ENCODE measurements at places on chromosomes 1 and 21.

GRCh38 chr1:169959686-169960085 is 66.0 kb upstream of the SCYL3 start:
- no peak for DNase-seq

DNA sequence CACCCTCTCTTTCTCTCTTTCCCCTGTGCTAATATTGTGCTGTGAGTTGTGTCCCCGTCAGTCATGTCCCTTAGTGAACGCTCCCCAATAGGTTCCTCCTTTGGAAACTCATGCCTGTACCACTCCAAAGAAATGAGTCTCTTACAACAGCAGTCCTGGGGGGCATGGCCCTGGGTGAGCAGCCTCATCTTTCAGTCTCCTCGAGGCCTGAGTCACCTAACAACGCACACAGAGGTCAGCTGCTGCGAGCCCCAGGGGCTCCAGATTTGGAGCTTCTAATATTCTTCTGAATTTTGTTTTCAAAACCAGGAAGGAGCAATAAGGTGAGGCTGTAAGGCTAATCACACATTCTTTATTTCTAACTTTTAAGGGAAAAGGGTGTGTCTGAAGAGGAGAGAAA is 30.5 kb upstream of the ZBTB8A start:
- no peak for DNase-seq

DNA sequence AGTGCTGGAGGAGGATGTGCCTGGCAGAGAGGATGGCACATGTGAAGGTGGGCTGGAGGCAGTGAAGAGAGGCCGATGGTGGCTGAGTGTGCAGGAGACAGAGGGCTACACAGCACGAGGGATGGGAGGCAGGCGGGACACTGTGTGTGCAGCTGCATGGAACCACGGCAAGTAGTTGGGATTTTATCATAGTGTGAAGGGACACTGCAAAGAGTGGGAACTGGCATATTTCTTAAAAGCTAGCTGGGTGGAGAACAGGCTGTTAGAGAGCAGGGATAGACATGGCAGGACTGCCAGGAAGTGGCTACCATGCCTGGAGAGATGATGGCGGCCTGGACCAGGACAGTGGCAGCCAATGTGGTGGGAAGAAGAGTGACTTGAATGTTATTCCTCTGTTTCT is 102.4 kb upstream of the TLR5 start:
- no peak for DNase-seq

DNA sequence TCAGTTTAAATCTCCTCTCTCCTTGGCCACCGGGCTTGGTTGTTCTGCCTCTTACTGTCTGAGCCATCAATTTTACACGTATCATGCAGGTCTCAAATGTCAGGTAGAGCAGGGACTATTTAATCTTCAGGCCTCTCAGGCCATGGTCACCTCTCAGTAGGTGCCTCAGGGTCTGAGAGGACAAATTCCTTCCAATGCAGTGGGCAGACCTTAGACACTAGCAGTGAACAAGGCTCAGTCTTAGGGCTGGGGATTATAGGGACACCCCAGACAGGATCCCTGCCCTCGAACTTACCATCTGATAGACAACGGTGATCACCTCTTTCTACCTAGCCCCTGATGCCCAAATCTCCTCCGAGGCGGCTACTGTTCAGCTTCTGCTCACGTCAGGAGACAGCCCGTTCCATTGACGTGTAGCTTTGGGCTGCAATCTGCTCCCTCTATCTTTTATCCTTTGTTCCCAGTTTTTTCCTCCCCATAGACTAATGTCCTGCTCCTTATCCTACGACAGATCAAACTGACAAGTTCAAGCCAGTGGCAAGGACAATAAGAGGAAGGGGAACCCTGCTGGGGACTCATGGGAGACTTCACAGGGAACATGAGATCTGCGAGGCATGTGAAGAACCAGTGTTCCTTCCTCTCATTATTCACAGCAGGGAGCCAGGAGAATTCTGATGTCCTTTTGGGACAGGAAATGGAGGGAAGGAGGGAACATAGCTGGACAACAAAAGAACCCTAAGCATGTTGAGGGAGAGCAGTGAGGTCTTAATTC is 1.4 kb upstream of the MYOG start:
- no peak for DNase-seq

GRCh38 chr1:240803151-240803550 is 191.2 kb upstream of the GREM2 start:
- DNase-seq = peak; percentile 90

GRCh38 chr1:180901076-180901990 is 11.4 kb upstream of the KIAA1614 start:
- DNase-seq = no peak

- no peak for DNase-seq
Observed at GRCh38 chr1:29761159-29761928, 525.0 kb downstream of the PTPRU start.

GRCh38 chr1:90534116-90534515 is 183.0 kb downstream of the BARHL2 start:
- DNase-seq = no peak

- no peak for DNase-seq
Observed at GRCh38 chr21:46008893-46009621, 27.5 kb downstream of the COL6A1 start.

- DNase-seq = no peak
Observed at GRCh38 chr1:81571946-81572345, 228.8 kb upstream of the ADGRL2 start.

GRCh38 chr1:8947127-8947691 is 1.5 kb downstream of the CA6 start:
- DNase-seq = no peak

DNA sequence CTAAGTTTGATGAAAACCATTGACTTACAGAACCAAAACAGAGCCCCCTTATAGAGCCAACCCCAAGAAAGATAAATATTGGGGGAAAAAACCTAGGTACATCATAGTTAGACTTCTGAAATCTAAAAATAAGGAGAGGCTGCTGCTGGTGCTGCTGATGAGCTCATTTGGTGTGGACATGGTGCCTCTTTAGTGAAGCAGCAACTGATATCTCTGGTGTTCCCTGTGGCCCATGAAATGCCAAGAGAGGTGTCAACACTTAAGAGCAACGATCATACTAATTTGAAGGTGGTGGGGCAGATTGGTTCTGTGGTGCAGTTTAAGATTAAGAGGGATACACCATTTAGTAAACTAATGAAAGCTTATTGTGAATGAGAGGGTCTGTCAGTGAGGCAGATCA is 35.9 kb downstream of the ST3GAL3 start:
- DNase-seq = peak; percentile 65

- no peak for DNase-seq
Observed at GRCh38 chr1:77271852-77272580, 9.8 kb upstream of the AK5 start.

DNA sequence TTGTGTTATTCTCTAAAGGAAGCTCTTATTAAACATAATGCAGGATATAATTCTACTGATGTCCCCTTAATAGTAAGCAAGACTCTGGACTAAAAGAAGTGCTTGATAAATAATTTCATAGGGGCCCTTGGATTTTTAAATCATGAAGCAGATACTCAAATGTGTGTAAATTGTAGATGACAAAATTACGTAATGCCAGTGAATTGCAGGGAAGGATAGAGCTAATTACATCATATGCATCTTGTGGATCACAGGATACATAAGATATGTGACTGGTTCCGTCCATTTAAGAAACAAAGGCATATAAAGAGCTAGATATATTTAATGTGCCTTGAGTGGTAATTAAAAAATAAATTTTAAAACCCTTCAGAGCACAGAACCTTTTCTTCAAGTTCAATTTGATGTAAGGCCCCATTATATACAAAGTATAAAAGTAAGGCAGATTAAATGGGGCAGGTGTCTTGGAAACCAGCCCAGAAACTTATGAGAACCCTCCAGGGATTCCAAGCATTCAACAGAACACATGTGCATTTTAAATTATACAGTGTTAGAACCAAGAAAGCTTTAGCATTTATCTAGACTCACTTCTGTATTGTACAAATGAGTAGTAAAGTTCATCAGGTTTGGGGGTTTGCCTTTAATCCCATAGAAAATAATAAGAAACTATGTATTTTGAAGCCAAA is 190.4 kb downstream of the NCAM2 start:
- no peak for DNase-seq

DNA sequence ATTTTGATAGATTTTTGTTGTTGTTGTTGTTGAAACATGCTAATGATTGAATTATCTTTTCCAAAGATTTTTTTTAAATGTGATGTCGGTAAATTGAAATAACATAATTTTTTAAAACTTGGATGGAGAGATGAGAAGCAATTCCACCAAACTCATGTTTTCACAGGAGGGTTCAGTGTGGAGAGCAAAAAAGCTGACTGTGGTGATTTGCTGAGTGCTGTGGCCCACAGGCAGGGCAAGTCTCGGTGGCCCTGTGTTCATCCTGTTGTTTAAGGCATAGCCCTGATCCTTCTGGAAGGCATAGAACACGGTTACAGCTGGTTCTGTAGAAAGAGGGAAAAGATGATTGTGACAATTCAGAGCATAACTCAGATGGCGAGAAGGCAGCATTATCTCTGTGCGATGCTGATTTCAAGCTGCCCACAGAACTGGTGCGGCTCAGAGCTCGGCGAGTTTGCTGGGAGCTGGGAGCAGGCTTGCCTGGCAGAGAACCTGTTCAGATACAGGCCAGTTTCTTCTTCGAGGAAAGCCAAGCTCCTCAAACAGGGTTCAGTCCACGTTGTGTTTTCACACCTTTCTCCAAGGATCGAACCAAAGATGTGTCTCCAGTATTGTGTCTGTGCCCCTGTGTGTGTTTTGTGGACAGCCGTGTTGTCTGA is 127.1 kb downstream of the HUNK start:
- no peak for DNase-seq

GRCh38 chr1:180976191-180976590 is 46.5 kb downstream of the STX6 start:
- DNase-seq = no peak

DNA sequence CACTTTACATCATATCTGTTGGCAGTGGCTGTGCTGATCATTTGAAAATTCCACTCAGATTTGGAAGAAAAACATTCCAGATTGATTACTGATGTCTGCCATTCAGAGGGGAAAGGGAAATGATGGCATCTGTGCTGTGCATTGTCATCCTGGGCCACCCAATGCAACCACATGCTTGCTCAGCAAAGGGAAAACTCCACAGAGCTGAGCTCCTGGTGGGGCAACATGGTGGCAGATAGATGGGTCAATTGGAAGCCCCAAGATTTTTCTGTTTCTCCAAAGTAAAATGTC is 11.8 kb downstream of the OXCT2 start:
- no peak for DNase-seq

DNA sequence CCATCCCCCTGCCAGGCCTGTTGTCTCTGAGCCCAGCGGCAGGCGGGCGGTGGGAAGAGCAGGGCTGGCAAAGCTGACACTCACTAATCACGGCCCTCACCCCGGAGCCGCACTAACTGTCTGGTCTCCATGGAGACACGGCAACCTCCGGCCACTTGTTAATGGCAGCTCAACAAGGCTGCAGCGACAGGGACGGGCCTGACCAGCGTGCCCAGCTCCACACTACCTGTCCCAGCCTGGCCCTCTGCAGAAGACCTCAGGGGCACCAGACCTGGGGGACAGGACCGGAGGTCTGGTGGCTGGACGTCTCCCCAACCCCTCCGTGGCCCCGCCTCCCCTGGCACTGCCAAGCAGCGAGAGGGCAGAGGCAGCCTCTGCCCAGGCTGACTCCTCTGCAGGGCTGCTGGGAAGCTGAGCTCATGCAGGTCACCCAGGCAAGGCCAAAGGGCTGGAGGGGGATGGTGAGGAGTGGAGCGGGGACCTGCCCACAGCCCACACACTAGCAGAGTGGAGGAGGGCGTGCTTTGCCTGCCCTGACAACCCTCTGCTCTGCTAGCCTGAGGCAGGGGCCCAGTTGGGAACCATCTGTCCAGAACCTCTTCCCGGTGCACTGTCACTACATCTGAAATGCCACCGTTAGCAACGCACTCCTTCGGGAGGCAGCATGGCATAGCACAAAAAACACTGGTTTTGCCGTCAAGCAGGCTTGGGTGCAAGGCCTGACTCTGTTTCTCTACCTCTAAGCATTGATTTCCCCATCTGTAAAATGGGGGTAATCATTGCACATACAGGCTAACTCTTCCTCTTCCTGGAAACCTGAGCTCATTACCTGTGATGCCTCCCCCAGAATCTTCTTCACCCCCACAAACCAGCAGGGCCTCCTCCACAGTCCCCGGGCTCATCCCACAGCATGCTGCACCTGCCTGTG is 29.6 kb upstream of the WASF2 start:
- DNase-seq = peak; percentile 95

GRCh38 chr1:86061551-86061990 is 95.0 kb downstream of the COL24A1 start:
- DNase-seq = no peak

DNA sequence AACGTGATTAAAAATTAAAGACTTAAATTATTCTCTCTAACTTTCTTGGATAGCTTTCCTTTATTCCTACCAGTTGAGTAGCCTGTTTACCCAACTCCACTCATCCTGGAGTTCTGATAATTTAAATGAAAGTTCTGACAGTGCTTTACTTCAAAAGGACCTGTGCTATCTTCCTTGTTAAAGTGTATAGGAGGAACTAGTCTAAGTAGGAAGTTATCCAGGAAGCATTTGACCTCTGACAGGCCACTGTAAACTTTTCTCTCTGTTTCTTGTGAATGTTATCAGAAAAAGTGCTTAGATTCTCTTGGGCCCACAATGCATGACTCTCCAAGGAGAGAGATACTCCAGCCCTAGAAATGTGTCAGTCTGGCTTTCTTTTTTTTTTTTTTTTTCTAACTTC is 9.2 kb downstream of the UAP1 start:
- DNase-seq = no peak

GRCh38 chr21:23968722-23969647 is 1638.3 kb downstream of the MRPL39 start:
- peak; percentile 75 for DNase-seq

- DNase-seq = no peak
Observed at GRCh38 chr21:26810676-26811415, 34.4 kb downstream of the ADAMTS1 start.

- no peak for DNase-seq
Observed at GRCh38 chr1:6864166-6864565, 78.9 kb downstream of the CAMTA1 start.

- DNase-seq = peak; percentile 12
Observed at GRCh38 chr1:246532519-246532918, 25.4 kb upstream of the SMYD3 start.

GRCh38 chr1:151156515-151156819 is at the start of gene TNFAIP8L2:
TSS of gene TNFAIP8L2 (plus strand) at chr1:151156649. CDS start at chr1:151158698, 2,049 bp downstream.
- peak; percentile 42 for DNase-seq

- peak; percentile 47 for DNase-seq
Observed at GRCh38 chr1:221810406-221810805, 68.5 kb upstream of the DUSP10 start.

- DNase-seq = no peak
Observed at GRCh38 chr1:93676427-93676826, 5.2 kb downstream of the BCAR3 start.

DNA sequence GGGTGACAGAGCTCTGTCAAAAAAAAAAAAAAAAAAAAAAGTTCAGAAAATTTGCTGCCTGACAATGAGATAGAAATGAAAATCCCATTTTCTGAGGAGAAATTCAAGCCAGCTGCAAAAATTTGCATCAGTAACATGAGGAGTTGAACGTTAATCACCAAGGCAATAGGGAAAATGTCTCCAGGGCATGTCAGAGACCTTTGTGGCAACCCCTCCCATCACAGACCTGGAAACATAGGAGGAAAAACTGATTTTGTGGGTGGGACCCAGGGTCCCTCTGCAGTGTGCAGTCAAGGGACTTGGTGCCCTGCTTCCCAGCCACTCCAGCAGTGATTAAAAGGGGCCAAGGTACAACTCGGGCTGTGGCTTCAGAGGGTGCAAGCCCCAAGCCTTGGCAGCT is 615.4 kb downstream of the RWDD3 start:
- DNase-seq = no peak

- no peak for DNase-seq
Observed at GRCh38 chr1:226474443-226475141, 66.7 kb upstream of the PARP1 start.

GRCh38 chr21:14541841-14542490 is 4.1 kb downstream of the SAMSN1 start:
- no peak for DNase-seq

- no peak for DNase-seq
Observed at GRCh38 chr1:206094024-206094423, 23.2 kb downstream of the AVPR1B start.

Measured in DMS53 (cell line).